ENCODE measurements at places on chromosomes 3 and 15. TPM values are rescaled to one million over a fixed set of nuclear protein-coding genes. Genes with fewer than 3 reads are reported as not detected.

DNA sequence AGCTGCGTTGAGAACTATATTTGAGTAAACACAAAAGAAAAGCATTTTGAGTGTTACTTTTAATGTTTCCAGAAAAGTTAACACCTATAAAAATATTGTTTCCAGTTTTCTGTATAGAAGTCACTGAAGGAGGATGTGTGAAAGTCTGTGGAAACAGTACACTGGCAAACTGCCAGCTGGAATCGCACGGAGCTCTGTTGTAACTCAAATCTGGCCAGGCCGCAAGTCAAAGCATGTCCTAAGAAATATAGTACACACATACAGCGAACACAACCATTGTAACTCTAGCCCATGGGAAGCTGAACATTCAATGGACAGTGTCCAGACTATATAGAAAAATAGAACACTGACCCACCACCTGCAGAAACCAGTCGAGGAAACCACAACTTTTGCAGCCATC, 657.2 kb downstream of the FHIT start:
- no peak for DNase-seq

The NMNAT3 gene
- 3.0 TPM for total RNA-seq

- no peak for DNase-seq
These were observed 363.0 kb downstream of the FGF12 start for GRCh38 chr3:192364316-192364715.

GRCh38 chr3:128610451-128611070, 40.1 kb downstream of the RPN1 start:
- DNase-seq = no peak

- DNase-seq = no peak
These were observed 1.2 kb downstream of the TLNRD1 start for GRCh38 chr15:81002009-81002330.

- peak; percentile 100 for DNase-seq
These were observed 187.2 kb downstream of the GHSR start for GRCh38 chr3:172261054-172261453.

The NTRK3 gene
- not detected for total RNA-seq

The P2RY14 gene
- not detected for total RNA-seq

The NRROS gene
- total RNA-seq = 2.2 TPM
